ENCODE measurements at places on chromosomes 4 and X.
A peak's percentile ranks its signal among the peaks of the same experiment; 100 is the strongest.

GRCh38 chr4:71411981-71412380 is 73.2 kb downstream of the SLC4A4 start:
- DNase-seq: no peak

DNA sequence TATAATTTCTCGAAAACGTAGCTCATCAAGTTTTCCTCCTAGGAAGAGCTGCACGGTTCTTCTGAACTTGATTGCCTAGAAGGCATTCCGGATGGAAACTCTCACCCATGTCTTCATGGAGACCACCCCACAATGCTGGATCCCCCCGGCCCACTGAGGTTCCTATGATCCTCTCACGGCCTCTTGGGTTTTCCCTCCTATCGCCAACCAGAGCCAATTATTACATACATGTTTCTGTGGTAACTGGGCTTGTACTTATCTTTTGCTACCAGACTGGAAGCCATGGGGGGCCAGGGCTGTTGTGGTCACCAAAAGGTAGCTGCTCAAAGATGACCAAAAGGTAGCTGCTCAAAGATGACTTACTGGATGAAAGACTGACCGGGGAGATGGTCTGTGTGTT is 131.5 kb downstream of the AFAP1 start:
- no peak for DNase-seq

GRCh38 chrX:20313899-20314298 is 47.2 kb upstream of the RPS6KA3 start:
- DNase-seq: no peak

DNA sequence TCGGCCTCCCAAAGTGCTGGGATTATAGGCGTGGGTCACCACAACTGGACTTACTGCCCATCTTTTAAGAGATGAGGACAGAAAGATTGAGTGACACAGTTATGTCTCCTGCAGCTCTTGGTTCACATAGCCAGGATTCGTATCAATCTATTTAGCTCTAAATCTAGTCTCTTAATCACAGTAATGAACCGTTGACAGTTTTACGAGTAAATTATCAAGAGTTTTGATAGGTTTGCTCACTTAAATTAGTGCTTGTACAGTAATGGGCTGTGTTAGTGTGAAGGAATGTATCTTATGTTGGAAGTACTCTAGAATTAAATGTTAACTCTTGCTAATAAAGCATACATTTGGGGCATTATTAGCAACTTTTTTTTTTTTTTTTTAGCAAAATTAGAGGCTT is 105.7 kb downstream of the PTTG2 start:
- no peak for DNase-seq

DNA sequence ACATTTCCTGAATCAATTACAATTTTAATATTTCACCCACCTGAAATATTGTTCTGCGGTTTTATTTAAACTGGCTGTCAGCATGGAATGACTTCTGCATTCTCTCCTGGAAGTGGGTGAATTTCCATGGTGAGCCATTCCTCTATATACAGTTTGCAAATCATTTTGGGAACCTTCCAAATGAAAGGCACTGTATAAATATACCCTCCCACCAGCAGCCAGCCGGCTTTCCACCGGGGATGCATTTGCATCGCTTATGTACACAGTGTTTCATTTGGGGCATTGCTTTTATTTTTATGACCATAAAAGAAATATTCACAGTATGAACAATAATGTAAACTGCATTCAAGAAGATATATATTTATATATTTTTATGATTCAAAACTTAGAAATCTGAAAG is 4.7 kb upstream of the IL1RAPL1 start:
- no peak for DNase-seq

DNA sequence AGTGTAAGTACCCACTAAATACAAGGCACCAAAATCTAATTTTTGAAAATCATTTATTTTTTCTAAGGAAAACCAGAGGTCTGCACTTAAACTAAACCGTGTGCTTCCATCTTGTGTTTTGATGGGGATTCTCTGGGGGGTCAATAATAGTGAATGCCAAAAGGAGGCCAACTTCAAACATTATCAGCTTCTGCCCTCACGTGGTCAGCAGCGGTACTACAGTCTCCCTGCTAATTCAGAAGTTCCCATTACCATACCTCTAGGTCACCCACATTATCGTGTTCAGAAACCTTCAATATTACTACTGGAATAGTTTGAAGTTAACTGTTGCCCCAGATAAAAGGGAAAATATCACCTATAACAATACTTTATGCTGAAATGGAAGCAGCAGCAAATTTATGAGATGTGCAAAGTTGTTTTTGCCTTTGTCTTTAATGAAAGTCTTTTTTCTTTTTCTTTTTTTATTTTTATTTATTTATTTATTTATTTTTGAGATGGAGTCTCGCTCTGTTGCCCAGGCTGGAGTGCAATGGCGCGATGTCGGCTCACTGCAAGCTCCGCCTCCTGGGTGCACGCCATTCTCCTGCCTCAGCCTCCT is 17.3 kb downstream of the CTPS2 start:
- DNase-seq: peak; percentile 40

DNA sequence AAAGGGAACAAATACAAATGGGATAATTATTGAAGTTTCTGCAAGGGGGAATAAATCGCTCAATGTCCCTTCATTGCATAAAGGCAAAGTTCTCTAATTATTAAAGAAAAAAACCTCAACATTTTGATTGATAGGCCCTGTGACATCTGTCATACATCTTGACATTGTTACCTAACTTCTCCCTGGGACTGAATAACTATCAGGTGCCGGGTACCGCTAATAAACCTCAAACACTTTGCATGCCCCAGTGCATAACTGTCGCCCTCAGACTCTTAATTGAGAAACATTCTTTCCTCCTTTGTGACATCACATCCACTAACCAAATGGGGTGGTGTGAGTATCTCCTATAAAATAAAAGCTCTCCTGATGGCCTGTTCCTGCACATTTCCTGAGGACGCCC is at the start of gene ADAM29:
ADAM29 (plus strand) TSS at position 301 of the 400 bp plus-strand sequence. CDS start 57,168 bp downstream, outside the sequence.
- DNase-seq: no peak

- DNase-seq: no peak
Measured at GRCh38 chr4:176274441-176274840, 5.4 kb upstream of the ASB5 start.

DNA sequence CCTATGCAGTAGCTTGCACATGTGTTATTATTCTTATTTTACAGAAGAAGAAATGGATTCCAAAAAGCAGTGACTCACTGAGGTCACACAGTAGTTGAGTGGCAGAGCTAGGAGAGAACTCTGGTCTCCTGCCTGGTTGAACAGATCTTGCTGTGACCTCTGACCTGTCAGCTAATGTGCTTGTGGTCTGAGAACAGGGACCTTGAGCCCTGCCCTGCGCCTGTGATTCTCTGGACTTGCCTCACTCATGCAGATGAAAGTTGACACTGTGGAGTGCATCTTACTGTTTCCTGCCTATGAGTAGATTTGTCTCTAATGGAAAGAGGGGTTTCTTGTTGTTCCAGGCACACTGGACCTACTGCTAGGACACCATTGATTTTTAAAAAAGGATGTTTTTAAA is 32.3 kb downstream of the ETNPPL start:
- DNase-seq: no peak

- DNase-seq: peak; percentile 83
Measured at GRCh38 chr4:185142912-185143600, at the start of gene SLC25A4. SLC25A4 (plus strand) TSS chr4:185143266; CDS start chr4:185143373, 107 bp downstream.

GRCh38 chrX:49773993-49774392 is 55.1 kb upstream of the PAGE4 start:
- DNase-seq: no peak

DNA sequence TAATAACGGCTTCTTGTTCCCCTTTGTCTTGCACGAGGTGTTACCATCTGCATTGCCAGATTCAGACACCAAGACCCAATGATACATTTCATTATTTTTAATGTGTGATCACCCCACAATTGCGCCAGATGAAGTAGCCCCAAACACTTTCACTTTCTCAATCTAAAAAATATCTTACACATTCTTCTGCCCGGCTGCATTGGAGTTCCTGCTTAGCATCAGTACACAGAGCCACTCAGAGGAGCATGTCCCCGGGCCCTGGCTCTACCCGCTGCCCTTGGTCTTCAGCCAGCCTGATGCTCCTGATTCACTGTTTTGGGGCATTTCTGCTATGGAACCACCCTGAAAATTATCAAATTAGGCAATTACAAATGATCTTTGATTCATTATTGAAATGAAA is 66.0 kb upstream of the TENM3 start:
- peak; percentile 74 for DNase-seq

GRCh38 chr4:159269116-159269515 is 166.2 kb downstream of the RAPGEF2 start:
- peak; percentile 78 for DNase-seq

DNA sequence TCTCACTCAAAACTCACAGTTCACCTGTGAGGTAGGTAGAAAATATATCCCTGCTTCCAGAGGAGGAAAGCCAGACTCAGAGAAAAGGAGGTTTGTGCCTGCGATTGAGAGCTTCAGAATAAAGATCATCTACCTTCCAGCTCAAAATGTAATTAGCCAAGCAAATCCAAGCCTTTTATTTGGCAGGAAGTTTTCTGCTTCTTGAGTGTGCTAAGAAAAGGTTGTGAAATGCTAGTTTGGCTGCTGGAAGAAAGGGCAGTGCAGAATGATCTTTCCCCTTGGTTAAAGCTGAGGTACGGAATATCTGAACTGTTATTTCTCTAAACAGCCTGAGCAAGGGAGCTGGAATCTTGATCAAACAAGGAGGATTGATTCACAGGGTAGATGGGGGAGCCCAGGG is 59.7 kb upstream of the VCX3B start:
- DNase-seq: no peak

GRCh38 chr4:89356086-89356485 is 48.5 kb upstream of the GPRIN3 start:
- no peak for DNase-seq

- DNase-seq: no peak
Measured at GRCh38 chr4:128697323-128697722, 112.2 kb upstream of the JADE1 start.

DNA sequence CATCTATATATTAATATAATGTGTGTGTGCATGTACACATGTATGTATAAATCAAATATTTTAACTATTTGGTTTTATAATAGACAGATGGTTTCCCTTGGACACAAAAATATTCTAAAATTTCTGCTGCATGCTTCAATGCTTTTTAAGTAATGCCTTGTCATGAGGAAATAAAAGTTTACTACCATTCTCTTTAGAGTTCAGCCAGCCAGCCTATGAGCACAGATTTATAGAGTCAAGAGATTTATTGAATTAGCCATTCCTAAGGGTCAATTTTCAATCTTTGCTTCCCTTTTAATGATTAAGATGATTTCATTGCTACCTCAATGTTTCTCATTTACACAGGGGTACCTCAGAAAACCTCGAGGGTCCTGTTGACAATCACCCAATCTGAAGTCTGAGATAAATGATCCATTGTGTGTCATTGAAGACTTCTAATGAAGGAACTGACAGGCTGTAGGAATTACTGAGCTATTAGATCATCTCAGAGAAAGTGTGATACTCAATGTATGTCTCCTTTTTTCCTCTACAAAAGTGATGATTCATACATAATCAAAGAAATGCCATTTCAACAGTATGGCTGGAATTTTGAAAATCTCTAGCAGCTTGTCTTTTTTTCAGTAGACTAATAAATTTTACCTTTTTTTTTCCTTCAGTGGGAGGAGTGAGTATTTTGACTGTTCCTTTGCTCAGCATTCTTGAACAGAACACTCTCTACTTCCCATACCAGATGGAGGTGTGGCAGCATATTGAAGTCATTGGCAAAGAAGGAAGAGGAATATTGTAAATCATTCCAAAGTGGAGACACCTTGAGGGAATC is 222.6 kb upstream of the PCDH18 start:
- peak; percentile 37 for DNase-seq

DNA sequence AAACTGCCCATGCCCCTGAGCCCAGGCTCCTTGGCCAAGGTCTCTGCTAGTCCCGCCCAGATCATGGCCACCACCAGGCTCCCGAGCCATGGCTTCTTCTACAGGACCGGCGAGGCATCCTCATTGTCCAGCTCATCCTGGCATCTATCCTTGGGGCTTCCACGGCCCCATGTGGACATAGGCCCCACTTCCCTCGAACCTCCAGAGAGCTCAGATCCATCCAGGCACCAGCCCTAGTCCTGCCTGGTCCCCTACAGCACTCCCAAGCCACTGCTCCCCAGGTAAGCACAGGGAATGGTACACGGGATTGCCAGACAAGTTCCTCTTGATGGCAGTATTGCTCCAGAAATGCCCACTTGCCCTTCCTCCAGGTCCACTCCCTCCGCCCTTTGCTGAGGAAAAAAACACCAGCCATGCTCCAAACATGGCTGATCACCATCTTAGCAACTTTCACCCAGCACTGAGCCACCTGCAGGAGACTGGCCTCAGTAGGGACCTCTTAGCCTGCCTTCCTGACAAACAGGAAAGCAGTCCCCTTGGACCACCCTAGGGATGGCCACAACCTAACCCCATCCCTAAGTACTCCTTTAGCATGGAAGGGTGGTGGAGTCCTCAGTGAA is 272.1 kb upstream of the AGTR2 start:
- DNase-seq: peak; percentile 8

GRCh38 chr4:89221167-89221867 is 86.3 kb downstream of the GPRIN3 start:
- no peak for DNase-seq

GRCh38 chrX:19017271-19017670 is 33.4 kb upstream of the PHKA2 start:
- DNase-seq: peak; percentile 34

DNA sequence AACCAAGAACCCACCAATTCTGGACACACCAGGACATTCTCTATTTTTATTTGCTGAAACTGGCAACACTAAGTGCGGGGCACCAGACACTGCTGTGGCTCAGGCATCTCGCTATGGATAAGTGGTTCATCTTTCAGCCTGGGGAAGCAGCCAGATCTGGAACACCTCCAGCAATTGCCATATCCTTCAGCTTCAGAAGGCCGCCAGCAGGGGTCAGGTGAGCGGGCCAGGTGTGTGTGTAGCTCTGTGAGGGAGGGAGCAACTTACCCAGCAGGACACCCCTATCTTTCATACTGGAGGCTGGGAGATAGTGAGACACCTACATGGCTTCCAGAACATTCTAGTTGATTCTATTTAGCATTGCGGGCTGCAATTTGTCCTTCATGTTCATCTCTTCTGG is 57.0 kb upstream of the GBA3 start:
- no peak for DNase-seq
